ENCODE measurements at places on chromosomes 6 and 20.

DNA sequence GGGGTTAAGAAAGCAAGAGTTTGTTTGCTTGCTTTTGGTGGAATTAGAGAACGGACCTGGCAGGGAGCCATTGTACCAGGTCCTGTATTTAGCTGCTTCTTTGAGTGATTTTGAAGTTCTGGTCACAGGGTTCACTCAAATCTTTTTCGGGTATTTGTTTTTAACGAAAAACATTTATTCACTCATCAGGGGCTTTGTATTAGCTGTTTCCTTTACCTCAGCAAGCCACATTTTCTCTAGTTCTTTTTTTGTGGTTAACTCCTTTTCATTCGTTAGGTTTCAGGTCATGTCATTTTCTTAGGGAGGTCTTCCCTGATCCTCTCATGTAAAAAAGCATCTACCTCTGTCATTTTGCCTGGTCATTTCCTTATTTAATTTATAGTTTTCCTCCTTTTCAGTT is 1502.2 kb downstream of the GRIK2 start:
- DNase-seq: no peak

DNA sequence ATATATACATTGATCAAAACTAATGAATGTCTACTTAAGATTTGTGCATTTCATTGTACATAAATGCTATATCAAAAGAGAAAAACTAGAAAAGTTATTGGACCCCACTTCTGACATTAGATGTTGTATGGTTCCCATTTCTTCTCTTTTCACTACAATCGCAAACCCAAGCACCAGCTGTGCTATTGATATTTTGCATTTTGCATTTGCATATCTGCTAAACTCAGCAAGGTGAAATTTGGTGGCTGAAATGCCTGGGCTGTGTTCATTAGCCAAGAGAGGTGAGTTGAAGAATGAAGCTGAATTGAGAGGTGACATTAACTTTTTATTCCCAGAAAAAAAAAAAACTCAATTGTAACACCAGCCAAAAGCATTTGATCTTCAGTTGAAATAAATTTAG is 232.1 kb upstream of the TENT5A start:
- no peak for DNase-seq

DNA sequence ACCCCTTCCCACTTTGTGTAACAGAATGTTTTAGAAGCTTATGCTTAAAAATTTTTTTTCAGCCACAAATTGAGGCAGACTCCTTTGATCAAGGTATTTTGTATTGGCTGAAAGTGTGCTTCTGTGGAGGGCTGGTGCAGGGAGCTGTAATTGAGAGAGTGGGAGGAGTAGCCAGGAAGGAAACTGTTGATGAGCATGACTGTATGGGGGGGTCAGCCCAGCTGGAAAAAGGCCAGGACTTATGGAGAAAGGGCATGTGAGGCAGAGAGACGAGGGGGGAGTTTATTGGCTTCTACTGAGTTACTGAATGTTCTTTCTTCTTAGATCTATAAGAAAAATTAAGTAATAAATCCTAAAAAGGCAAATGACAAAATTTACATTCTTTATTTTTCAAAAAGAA is 13.4 kb downstream of the RFPL4B start:
- DNase-seq: no peak

GRCh38 chr6:110746680-110747079 is 68.6 kb downstream of the CDK19 start:
- DNase-seq: no peak

DNA sequence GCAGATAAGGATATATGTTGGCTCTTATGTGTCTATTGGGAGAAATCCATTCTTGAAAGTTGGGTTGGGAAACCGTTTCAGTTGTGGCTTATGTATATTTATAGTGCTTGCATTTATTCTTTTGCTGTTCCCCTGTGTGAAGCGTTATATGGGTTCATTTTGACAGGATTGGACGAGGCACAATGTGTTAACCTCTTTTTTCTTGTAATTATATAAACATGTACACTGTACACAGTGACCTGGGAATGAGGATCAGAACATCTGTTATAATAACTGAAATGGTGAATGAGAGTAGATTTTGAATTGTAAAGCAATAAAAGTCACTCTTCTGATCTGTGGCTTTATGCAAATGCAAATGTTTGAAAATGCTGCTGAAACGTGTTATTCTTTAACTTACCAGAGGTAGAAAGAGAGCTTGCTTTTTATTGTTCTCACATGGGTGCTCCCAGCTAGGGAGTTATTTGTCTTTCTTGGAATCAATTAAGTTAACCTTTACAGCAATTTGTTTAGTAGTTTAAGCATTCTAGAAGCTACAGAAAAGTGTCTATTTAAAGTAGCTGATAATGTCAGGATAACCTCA is 213.7 kb downstream of the GRIK2 start:
- DNase-seq: no peak

DNA sequence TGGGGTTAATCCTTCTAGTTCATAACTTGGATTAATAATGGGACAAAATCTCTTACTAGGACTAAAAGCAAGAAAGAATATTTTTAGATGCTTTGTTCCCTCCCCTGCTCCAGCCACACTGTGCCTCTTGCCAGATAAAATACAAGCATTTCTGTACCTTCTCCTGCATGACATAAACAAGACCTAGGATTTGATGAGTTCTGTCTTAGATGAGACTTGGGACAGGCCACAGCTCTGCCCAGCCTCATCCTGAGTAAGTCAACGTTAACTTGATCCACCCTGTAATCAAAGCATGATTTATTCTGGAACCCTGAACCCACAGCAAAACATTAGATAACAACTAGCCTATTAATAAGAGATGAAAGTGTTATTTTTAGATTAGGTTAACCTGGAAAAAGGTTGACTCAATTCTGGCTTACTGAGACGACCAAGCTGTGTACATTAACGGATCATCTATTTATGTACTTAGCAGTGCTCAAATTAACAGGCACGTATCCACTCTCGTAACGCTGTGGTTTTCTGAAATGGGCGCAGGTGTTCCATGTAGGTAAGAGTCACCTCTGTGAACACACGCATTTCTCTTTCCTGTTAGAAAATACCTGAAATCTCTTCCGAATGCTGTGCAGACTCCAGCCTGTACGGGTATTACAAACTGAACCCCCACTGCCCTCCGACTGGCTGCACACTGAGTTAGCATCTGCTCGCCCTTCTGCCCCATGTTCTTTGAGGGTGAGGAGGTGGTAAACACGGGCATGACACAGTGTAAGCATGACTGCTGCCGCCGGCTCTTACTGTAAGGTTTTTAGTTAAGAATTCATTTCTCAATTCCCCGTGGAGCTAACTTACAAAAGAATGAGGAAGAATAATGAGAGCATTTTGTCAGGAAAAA is 132.1 kb upstream of the FOXQ1 start:
- no peak for DNase-seq

GRCh38 chr6:677919-678318 is 15.0 kb downstream of the EXOC2 start:
- DNase-seq: no peak

GRCh38 chr6:64255000-64255399 is 619.4 kb downstream of the PHF3 start:
- no peak for DNase-seq

DNA sequence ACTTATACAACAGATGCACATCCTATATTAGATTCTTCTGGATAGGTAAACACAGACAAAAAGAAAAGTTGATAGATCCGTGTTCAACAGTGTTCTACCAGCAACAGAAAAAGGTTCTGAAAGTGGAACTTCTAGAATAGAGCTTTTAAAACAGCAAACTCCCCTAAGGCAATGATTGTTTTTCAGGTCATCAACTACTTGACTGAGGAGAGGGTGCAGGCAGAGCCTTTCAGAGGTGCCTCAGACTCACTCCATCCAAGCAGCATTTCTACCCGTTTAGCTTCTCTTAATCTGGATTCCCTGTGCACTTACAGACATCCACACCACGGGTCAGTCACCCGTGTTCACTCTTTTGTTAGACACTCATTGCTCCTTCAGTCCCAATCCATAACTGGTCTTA is 28.9 kb downstream of the FYN start:
- no peak for DNase-seq

DNA sequence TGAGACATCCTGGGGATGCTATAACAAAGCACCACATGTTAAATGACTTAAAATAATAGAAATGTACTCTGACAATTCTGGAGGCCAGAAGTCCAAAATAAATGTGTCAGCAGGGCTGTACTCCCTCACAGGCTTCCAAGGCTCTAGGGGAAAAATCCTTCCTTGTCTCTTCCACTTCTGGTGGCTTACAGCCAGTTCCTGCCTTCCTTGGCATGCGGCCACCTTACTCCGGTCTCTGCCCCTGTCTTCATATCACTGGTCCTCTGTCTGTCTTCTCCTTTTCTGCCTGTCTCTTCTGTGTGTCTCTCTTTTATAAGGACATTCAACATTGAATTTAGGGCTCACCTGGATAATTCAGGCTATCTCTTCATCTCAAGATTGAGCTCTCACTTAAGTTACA is 155.3 kb upstream of the SYNCRIP start:
- no peak for DNase-seq

GRCh38 chr20:32574296-32575226 is 10.6 kb downstream of the NOL4L start:
- peak; percentile 46 for DNase-seq

- DNase-seq: no peak
Observed at GRCh38 chr6:166955865-166956443, 396 bp downstream of the RNASET2 start.

All from stimulated activated CD4-positive, alpha-beta T cell treated with anti-CD3 and anti-CD28 coated beads, Interleukin-2, amount 100 ng/mL, for 48 hours (primary cell).